Calu3 (cell line): ENCODE measurements at places on chromosomes 12 and 14.
A peak's percentile ranks its signal among the peaks of the same experiment; 100 is the strongest.

GRCh38 chr12:125269276-125269675 lies 204.0 kb downstream of the AACS start:
- DNase-seq, result no peak

- no peak for DNase-seq
These were observed 6.9 kb upstream of the OR6J1 start for GRCh38 chr14:22650960-22651521.

DNA sequence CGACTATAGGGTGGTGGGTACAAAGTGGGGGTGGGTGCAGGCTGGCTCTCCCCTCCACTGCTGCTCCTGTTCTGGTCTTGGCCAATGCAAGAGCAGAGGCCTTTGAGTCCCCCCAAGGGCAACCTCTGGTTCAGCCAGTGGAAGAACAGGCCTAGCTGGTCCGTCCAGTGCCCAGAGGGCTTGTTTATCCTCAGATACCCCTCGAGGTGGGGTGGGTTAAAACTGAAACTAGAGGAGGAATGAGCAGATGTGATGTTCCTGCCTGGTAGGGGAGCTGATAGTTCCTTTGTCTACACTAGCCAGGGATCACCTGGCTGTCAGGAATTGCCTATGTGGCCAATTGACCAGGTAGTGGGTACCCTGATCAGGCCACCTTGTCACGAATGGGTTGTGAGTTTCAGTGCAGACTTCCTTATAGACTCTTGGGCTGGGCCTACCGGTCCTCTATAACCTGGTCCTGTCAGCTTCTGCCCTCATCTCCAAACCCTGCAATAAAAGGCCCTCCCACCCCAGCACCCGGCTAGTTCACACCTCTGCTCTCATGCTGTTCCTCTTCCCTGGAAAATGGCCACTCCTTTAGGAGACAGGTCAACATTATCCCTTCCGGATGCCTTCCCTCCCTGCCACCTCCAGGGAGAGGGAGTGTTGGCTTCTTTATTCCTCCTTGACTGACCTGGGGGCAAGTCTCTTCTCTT lies 10.7 kb upstream of the HSP90AA1 start:
- DNase-seq, result peak; percentile 84

DNA sequence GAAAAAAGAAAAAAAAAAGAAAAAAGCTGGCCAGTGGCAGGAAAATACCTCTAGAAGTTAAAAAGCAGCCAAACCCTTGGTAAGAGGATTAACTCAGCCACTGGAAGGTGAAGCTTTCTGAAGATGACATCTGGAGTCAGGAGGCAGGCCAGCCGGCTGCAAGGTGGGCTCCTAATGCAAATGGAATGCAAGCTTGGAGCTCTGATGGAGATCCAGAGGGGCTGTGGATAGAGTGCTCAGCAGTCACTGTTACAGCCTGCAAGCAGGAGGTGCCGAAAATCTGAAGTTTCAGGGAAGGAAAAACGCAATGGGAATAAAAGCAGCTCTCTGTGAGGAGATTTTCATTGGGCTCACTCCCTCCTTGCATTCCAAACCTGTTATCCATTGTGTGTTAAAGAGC lies 41.0 kb downstream of the GSC start:
- no peak for DNase-seq

DNA sequence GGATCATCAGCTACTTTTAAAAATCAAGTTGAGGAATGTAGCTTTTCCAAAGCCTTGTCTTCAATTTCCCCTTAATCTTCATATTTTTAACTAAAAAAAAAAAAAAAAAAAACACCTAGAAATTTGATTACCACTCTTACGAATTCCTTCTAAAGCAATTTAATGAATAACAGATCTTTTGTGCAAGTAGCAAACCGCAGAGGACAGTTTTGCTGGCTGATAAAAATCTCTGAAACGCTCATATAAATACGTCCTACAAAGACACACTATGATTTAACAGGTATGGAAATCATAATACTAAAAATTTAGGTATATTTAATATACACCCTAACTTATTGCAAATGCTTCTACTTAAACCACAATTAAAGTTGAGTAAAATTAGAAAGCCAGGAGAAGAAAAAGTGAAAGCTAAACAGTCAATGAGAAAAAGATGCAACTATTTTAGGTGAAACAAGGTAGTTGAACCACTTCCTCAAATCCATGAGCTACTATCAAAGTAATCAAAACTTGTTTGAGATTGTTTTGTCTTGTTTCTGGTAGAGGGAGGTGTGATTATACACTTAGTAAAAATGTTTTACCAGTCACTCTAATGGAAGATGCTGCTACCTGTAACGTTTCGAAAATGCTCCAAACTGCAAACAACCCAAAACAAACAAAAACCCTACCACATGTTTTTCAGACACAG lies 2.2 kb downstream of the PAWR start:
- no peak for DNase-seq

- DNase-seq, result no peak
These were observed 39.5 kb downstream of the STXBP6 start for GRCh38 chr14:25010471-25010870.

GRCh38 chr14:24481622-24482324 lies 26.3 kb downstream of the CMA1 start:
- peak; percentile 68 for DNase-seq

GRCh38 chr14:68772761-68773381 lies 20.0 kb downstream of the ZFP36L1 start:
- DNase-seq, result no peak

- no peak for DNase-seq
These were observed 6.5 kb downstream of the SLC8B1 start for GRCh38 chr12:113328368-113328889.

GRCh38 chr12:62267480-62267879 lies 7.3 kb downstream of the USP15 start:
- DNase-seq, result no peak

GRCh38 chr14:60487211-60487610 lies 1.3 kb upstream of the C14orf39 start:
- DNase-seq, result no peak

GRCh38 chr14:91138511-91139359 lies 24.9 kb downstream of the DGLUCY start:
- peak; percentile 50 for DNase-seq

DNA sequence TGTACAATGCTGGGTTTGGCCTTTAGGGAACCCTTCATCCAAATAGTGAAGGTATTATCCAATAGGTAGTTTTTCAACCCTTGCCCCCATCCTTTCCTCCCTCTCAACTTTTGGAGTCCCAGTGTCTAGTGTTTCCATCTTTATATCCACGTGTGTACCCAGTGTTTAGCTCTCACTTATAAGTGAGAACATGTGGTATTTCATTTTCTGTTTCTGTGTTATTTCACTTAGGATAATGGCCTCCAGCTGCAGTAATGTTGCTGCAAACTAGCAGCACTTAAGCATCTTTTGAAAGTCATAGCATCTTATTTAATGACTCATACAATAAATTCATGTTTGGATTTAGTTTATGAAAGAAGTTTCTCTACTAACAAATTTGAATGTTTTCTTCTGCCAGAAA lies 442.5 kb downstream of the NELL2 start:
- DNase-seq, result no peak

DNA sequence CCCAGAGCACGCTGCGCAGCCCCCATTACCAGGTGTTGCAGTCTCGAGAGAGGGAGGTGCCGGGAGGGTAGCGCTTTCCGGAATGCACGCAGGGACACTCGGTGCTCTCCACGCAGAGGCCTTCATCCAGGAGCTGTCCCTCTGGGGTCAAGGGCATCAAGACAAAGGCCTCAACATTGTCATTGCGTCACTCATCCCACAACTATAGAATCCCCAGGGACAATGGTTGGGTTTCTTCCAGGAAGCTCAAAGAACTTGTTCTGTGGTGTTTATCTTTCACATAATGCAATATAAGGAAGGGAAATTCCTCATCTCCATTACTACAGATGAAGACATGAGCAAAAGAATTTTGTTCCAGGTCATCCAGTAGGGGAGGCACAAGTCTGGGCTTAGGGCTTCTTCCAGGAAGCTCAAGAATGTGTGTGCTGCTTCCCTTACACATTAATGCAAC lies 52.1 kb downstream of the VWF start:
- DNase-seq, result no peak
